ENCODE measurements at places on chromosomes 3 and 15. TPM values are rescaled to one million over a fixed set of nuclear protein-coding genes. Genes with fewer than 3 reads are reported as not detected.

The SKOR1 gene
- total RNA-seq = not detected

The WDR93 gene
- 0.48 TPM for total RNA-seq

GRCh38 chr15:101203607-101204189, 48.1 kb downstream of the CHSY1 start:
- peak; percentile 49 for DNase-seq

- DNase-seq = peak; percentile 21
Observed at GRCh38 chr3:172125053-172125452, 85.7 kb downstream of the FNDC3B start.

DNA sequence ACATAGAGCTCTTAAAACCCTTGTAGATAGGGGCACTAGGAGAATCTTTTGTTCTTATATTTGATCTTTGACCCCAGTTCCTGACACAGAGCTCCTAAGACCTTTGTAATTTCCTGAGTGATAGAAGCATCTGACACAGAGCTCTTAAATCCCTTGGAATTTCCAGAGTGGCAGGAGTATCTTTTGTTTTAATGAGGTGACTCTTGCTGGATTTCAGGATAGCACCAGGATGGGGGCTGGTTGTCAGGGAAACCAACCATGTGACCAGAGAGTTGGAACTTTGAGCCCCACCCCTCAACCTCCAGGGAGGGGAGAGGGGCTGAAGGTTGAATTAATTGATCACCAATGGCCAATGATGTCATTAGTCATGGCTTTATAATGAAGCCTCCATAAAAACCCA, 47.6 kb upstream of the ST8SIA2 start:
- DNase-seq = no peak

- DNase-seq = peak; percentile 99
Observed at GRCh38 chr3:8555113-8555661, 53.6 kb downstream of the LMCD1 start.

DNA sequence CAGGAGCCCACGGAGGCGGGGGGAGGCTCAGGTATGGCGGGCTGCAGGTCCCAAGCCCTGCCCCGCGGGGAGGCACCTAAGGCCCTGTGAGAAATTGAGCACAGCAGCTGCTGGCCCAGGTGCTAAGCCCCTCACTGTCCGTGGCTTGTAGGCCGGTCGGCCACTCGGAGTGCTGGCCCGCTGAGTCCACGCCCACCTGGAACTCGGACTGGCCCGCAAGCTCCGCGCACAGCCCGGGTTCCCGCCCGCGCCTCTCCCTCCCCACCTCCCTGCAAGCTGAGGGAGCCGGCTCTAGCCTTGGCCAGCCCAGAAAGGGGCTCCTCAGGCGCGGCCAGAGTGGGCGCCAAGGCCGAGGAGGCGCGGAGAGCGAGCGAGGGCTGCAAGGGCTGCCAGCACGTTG, 12.2 kb upstream of the KCNMB3 start:
- DNase-seq = no peak

DNA sequence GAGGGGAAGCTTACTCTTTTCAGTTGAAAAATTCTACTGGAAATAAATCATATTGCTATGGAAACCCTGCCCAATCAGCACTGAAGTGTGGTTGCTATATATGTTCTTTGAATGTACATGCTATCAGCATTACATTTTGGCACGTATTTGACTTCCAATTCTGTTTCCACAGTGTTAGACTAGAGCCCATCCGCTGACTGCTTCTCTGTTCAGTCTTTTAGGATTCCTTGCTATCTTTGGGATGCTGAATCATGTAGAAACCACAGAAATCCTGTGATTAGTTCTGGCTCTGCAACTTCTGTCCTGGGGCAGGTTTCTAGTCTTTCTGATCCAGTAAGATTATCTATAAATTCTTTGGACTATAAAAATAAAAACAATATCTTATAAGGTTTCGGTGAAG, 128.2 kb upstream of the SLC7A14 start:
- DNase-seq = peak; percentile 93

All from RPMI7951 (cell line).